ENCODE measurements at places on chromosomes 16 and 17.

DNA sequence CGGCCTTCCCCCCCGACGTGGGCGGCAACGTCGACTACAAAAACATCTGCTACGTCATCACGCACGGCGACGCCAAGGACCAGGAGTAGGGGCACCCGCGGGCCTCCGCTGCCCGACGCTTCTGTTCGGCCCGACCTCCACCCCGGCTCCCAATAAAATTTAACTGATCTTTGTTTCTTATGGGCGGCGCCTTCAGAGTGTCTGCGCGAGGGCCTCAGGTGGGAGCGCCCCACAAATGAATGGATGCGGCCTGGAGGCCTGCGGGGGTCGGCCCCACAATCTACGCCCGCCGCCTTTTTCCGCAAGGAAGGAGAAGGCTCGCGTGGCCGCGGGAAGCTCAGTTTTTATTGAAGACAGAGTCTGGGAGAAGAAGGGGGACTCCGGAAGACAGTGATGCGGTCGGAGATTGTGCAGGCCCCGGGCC is 3.2 kb downstream of the MYL11 start:
- peak; percentile 81 for DNase-seq

- DNase-seq, result no peak
These were observed 72.5 kb upstream of the AXIN2 start for GRCh38 chr17:65633988-65634387.

DNA sequence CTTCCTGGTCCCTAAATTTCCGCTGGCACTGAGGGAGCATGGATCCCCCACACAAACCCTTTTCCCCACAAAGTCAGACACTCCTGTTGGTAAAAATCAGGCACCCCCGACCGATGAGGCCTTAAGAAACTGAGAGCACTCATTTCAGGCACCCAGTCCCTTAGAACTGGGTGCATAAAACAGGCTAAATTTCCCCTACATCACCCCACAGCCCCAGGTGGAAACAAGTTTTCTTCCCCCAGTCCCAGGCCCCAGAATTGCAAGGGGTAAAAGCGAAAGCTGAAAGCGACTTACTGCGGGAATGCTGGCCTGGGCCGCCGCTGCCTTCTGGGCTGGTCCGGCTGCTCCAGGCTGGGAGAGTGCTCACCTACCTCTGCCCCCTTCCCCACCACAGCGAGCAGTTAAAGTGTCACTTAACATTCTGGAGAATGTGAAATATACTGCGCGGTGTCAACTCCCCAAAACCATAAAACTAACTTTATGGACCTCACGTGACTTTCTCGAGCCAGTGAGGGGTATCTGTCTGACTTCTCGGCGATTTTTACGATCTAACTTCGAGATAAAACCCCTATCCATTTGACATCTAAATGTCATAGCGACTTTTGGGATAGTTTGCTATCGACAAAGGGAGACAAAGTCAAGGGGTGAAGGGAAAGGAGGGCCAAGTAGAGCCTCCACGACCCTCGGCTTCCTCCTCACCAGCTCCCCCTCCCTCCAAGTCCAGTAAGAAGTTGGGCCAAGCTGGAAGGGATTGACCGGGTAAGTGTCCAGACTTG is at the start of gene HOXB3:
HOXB3 (minus strand) TSS at position 411 of the 776 bp plus-strand sequence. CDS start 37,767 bp downstream, outside the sequence.
- no peak for DNase-seq

DNA sequence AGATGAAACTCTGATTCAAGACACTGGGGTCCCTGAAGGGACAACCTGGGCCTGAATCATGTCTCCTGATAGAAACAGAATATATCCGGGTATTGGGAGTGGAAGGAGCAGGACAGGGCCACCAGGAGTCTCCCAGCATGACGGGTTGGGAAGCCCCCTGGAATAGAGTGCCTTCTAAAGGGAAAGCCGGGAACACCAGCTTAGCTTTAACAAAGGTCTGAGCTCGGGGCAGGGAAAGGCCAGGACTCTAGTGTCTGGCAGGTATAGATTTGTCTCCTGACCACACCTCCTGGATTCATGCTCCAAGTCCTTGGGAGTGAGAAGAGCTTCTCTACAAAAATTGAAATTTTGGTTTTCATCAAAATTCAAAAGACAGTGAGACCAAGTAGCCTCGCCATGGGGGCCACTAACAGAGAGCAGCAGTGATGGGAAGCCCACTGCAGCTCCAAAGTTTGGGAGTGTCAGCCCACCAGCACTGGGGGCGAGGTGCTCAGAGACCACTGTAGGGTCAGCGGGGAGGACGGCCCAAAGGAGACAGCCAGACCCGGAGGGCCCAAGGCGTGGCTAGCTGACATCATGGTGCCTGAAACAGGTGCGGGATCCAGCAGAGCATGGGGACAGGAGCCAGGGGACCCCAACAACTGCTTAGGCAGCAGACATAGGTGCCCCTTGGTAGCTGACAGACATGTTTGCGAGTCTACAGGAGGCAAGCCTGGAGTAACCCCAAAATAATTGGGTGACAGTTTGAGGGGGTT is 81.0 kb downstream of the C16orf78 start:
- DNase-seq, result no peak

- no peak for DNase-seq
These were observed 2.4 kb downstream of the PHF23 start for GRCh38 chr17:7236808-7237207.

- no peak for DNase-seq
These were observed 10.5 kb downstream of the C17orf75 start for GRCh38 chr17:32331243-32332040.

GRCh38 chr17:31525801-31526549 is 134.5 kb downstream of the RAB11FIP4 start:
- peak; percentile 56 for DNase-seq

GRCh38 chr17:71409137-71409536 is 711.7 kb upstream of the SOX9 start:
- DNase-seq, result no peak

GRCh38 chr16:30184891-30185682 is 1.7 kb downstream of the CORO1A start:
- DNase-seq, result no peak

GRCh38 chr17:27355419-27355818 is 61.5 kb downstream of the WSB1 start:
- no peak for DNase-seq

- DNase-seq, result no peak
These were observed 22.5 kb upstream of the CACNG1 start for GRCh38 chr17:67021743-67022450.

- DNase-seq, result no peak
These were observed 67.9 kb downstream of the FTO start for GRCh38 chr16:53771655-53772497.

GRCh38 chr16:13961099-13961811 is 41.3 kb downstream of the ERCC4 start:
- peak; percentile 20 for DNase-seq

DNA sequence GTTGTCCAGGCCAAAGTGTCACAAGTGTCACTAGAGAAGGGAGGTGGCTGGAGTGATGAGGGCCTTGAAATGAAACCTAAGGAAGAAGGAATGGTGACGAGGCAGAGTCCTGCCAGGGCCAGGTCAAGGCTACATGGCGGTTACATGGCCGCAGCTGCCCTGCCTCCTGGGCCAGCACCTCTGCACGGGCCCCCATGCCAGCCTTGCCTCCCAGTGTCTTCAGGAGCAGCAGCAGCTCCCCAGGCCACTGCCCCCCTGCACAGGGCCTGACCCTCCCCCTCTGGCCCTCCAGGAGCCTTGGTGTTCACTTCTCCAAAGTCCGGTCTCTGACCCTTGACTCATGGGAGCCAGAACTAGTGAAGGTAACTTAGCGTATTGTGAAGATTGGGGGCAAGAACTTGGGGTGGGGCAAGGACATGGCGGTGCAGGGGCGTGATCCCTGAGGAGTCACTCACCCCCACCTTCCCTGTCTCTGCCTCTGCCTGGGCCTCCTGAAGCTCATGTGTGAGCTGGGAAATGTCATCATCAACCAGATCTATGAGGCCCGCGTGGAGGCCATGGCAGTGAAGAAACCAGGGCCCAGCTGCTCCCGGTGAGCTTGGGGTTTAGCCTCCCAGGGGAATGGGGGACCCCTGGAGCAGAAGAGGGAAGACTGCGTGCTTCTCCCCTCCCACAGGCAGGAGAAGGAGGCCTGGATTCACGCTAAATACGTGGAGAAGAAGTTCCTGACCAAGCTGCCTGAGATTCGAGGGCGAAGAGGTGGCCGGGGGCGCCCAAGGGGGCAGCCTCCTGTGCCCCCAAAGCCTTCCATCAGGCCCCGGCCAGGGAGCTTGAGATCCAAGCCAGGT is 4.1 kb upstream of the KCTD11 start:
- no peak for DNase-seq

DNA sequence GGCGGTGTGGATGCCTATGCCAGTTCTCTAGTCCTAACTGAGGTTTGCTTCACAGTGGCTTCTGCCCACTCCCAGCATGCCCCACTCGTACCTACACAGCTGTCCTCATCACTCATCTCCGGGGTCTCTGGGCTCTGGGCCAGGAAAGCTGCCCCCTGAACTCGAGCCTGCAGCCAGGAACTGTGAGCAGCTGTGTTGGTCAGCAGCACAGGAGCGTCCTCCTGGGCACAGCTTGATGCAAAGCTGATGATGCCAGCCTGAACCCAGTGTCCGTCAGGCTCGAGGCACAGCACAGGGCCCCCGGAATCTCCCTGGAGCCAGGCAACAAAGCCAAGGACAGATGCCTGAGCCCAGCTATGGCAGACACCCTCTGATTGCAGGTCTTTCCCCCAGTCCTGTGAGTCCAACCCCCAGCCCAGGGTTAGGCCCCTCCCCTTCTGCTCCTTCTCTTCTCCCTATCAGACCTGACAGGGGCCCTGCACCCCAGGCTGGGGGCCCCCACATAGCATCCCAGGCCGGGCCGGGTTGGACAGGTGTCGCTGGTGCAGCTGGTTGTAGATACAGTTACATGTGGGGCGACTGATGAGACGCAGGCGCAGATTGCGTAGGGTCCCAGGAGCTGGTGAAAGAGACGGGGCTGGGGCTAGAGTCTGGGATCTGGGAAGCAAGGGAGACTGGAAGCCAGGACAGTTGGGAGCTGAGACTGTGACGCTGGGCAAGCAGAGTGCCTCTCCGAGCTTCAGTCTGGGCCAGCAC is 2.7 kb downstream of the PRSS53 start:
- no peak for DNase-seq

DNA sequence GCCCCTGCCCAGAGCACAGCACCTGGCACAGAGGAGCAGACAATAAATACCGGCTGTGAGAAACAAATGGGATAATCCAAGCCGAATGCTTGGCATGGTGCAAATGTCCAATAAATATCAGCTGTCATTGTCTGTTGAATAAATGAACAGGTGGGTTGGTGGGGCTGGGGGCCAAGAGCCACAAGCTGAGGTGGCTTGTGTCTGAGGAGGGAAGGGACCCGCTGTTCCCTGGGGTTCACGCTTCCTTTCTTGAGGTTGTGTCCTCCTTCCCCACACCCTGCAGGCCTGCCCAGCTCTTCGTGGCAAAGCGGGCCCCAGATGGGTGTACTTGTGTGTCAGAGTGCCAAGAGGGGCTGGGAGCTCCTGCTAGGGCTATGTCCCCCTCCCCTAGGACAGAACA is 38.6 kb downstream of the ARHGAP27 start:
- no peak for DNase-seq

- no peak for DNase-seq
These were observed 22.2 kb downstream of the DNAH2 start for GRCh38 chr17:7739746-7740145.

DNA sequence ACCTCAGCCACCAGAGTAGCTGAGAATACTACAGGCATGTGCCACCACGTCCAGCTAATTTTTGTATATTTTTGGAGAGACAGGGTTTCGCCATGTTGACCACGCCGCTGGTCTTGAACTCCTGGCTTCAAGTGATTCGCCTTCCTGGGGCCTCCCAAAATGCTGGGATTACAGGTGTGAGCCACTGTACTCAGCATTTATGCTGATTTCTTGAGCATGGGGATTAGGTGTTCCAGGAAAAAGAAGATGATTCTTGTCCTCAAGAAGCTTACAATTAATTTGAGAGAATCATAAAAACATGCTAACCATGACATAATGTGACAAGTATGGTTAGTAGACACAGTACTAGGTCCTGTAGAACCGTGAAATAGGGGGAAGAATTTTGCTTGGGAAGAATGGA is 30.9 kb downstream of the NACA2 start:
- no peak for DNase-seq

GRCh38 chr17:72972263-72972951 is 120.1 kb downstream of the SLC39A11 start:
- no peak for DNase-seq

DNA sequence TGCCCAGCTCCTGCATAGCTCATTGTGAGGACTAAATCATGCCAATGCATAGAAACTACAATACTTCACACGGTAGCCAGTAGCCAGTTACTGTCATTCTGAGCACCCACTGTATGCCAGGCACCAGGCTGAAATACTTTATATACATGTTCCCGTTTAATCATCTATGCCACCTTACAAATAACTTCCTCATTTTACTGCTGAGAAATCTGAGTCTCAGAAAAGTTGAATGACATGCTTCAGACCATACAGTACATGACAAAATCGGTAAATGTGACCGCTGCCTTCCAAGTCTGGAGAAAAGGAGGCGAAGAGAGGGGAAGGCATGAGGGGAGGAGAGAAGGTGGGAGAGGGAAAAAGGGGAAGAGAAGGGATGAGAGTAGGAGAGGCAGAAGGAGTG is 9.2 kb upstream of the TLCD3B start:
- no peak for DNase-seq

GRCh38 chr16:79430191-79430678 is 170.3 kb downstream of the MAF start:
- DNase-seq, result no peak

DNA sequence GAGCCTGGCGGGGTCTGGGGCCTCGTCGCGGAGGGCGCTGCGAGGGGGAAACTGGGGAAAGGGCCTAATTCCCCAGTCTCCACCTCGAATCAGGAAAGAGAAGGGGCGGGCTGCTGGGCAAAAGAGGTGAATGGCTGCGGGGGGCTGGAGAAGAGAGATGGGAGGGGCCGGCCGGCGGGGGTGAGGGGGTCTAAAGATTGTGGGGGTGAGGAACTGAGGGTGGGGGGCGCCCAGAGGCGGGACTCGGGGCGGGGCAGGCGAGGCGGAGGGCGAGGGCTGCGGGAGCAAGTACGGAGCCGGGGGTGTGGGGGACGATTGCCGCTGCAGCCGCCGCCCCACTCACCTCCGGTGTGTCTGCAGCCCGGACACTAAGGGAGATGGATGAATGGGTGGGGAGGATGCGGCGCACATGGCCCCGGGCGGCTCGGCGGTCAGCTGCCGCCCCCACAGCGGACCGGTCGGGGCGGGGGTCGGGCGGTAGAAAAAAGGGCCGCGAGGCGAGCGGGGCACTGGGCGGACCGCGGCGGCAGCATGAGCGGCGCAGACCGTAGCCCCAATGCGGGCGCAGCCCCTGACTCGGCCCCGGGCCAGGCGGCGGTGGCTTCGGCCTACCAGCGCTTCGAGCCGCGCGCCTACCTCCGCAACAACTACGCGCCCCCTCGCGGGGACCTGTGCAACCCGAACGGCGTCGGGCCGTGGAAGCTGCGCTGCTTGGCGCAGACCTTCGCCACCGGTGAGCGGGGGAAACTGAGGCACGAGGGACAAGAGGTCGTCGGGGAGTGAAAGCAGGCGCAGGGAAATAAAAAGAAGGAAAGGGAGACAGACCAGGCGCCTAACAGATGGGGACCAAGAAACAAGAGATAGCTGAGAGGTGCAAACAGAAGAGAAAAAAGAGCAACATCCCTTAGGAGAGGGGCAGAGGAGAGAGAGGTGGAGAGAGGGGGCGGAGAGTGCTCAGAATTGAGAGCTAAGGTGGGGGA is at the start of gene PNMT:
PNMT (plus strand) TSS at position 509 of the 980 bp plus-strand sequence; CDS start at position 532, 23 bp downstream.
- peak; percentile 67 for DNase-seq
